ENCODE measurements at places on chromosomes 11 and 22. TPM values are rescaled to one million over a fixed set of nuclear protein-coding genes. Genes with fewer than 3 reads are reported as not detected.
A peak's percentile ranks its signal among the peaks of the same experiment; 100 is the strongest.

GRCh38 chr22:48751539-48752437 is 1075.9 kb downstream of the BRD1 start:
- DNase-seq = no peak

- no peak for DNase-seq
Observed at GRCh38 chr11:121350314-121351082, 57.9 kb downstream of the SC5D start.

DNA sequence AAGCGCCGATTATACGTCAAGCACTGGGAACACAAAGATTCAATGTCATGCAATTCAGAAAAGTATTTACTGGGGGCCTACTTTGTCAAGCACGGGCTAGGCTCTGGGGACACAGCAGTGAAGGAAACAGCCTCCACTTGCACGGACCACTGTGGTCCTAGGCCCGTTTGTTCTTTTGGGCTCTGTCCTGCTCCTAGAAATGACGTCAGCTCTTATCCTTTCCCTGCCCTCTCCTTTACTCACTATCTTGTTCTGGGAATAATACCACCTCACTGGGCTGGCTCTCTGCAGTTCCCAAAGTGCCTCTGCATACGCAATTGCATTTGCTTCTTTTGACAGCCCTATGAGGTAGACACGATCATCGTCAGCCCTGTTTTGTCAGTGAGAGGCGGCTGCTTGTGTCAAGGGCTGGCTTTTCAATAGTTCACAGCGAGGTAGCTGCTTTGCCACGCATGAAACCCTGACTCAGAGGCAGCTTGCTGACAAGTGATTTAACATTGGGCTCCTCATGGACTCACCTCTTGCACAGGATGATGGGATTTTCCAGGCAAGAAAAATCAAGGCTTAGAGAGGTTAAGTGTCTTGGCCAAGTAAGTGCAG is 22.9 kb upstream of the IGSF22 start:
- no peak for DNase-seq

- no peak for DNase-seq
Observed at GRCh38 chr11:130389335-130389935, 39.0 kb downstream of the ADAMTS8 start.

DUSP8 gene
- total RNA-seq = 5.5 TPM

GRCh38 chr22:50190182-50190940 is 4.6 kb downstream of the TRABD start:
- no peak for DNase-seq

DNA sequence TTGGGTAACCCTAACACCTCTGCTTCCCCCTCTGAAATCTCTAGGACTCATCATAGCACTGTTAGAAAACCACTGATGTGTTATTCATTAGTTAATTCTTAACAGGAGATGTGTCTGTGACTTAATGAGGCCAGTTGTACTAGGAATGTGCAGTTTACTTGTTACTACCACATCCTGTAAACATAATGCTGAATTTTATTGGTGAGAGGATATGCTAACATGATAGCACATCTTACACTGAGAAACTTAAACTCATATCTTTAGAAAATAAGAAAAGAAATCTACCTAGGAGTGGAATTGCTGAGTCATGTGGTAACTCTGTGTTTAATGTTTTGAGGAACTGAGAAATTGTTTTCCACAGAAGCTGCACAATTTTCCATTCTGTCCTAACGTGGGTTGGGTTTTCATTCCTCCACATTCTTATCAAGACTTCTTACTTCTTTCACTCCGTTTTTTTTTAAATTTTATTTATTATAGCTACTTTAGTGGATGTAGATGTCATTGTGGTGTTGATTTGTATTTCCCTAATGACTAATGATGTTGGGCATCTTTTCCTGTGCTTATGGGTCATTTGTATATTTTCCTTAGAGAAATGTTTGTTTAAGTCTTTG is 33.7 kb downstream of the RNF121 start:
- no peak for DNase-seq

ANO1 gene
- 2.3 TPM for total RNA-seq

GRCh38 chr11:57140568-57140967 is 41.2 kb upstream of the LRRC55 start:
- no peak for DNase-seq

DNA sequence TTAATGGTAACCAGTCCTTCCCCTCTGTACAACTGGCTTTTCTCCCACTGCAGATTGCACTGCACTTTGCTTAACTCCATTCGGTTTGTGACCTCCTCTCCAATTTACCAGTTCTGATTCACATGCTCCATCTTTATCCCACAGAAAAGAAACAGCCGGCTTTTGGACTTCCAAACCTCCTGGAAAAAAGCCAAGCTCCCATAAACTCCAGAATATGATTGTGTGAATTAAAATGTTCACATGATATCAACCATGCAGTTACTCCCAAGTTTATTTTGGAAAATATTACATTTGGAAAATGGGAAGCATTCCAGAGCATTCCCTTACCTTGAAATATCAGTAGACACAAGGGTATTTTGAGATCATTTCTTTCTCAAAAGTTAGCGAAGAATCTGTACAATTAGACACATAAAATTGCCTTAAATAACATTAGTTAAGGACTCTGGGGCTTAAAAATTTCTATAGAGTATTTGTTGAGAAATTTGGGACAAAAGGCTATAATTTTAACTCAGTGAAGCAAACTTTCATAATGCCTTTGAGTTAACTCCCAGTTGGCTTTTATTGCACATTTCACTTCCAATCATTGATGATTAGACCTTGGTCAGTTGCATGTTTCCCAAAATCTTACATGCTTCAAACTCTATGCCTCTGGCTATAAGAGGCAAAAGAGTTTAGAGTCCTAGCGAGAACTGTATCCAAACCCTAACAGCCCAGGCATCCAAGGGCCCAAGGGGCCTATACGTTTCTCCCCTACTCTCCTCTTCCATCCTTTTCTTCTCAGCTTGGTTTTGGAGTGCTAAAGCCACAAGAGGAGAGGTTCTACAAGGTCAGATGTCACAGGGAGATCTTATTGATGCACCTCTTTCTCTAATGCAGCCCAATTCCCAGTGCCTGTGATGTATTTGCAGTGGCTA is 23.6 kb upstream of the TMEM135 start:
- DNase-seq = no peak

- peak; percentile 64 for DNase-seq
Observed at GRCh38 chr22:38802671-38803121, 8.8 kb upstream of the DNAL4 start.

CHRM1 gene
- not detected for total RNA-seq

DNA sequence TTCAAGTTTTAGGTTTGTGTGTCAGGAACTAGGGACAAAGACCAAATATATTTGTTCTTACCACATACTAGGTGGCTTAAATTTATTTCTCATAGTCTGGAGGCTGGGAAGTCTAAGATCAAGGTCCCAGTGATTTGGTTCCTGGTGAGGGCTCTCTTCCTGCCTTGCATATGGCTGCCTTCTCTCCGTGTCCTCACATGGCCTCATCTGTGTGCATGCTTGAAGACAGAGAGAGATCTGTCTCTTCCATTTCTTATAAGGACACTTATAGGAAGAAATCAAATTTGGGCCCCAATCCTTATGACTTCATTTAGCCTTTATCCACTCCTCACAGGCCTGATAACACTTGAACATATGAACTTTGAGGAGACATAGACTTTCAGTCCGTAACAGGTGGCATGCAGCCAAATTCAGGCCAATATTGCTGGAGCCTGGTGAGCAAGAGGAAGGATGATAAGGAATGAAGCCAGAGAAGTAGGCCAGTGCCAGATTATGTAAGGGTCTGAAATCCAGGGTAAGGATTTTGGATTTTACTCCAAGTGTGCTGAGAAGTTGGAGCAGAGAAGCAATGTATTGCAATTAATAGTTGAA is 35.1 kb downstream of the TTC17 start:
- no peak for DNase-seq

GRCh38 chr11:120750647-120751549 is 239.3 kb downstream of the GRIK4 start:
- DNase-seq = no peak

DNA sequence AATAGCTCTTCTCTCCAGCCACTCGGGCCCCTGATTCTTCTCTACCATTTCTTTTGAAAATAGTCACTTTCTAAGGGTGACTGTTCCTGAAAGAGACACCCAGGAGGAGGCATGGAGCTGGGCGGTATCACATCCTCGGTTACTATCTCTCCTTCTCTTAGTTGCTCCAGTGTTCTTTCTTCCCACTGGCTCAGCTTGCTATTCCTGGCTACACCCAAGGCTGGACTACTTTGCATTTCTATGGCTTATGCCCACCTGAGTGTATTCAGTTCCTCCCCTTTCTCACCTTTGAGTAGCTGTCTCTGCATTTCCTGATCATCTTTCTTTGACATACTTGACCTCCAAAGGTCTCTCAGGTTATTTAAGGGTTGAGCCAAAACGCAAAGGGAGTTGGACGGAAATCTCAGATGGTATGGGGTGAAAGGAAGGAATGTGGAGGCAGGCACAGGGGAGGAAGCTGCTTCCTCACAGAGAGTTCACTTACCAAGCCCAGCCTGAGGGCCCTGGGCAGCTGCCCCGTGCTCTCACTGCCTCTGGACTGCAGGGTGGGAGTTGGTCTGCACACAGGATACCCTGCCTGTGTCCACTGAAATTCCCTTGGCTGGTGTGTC is 155.7 kb downstream of the SNX19 start:
- DNase-seq = no peak
